Upper lobe of left lung (tissue), 6 donors: ENCODE measurements at places on chromosomes 6 and 20. TPM values are rescaled to one million over a fixed set of nuclear protein-coding genes. Genes with fewer than 3 reads are reported as not detected.

MATN4 gene
- total RNA-seq = not detected

DNA sequence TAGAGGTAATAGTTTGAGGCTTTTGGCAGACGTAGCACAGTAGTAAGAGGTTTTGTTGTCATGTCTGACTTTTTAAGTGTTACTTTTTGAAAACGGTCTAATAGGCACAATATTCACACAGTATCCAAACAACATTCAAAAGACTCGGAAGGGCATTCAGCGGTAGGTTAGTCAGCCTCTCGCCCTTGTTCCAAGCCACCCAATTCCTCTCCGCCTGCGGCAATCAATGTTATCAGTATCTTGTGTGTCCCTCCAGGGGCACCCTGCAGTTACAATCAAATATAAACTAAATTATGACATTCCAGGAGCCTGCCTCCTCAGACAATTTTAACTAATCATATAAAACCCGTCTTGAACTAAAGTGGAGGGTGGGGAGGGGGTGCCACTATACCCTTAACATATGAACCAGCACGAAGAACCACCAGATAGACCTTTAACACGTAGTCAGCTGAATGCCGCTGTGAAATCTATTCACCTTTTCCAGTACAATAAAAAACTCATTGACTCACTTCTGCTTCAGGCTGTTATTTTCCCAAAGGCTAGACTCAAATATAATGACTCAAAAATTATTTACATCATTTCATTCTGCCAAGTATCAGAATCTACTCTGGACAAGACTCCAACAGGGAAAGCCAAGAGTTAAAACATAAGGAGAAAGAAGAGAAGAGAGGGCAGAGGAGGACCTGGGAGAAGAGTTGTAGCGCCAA lies 1.6 kb downstream of the TENT5A start:
- DNase-seq = no peak

NOX3 gene
- total RNA-seq = not detected

DNA sequence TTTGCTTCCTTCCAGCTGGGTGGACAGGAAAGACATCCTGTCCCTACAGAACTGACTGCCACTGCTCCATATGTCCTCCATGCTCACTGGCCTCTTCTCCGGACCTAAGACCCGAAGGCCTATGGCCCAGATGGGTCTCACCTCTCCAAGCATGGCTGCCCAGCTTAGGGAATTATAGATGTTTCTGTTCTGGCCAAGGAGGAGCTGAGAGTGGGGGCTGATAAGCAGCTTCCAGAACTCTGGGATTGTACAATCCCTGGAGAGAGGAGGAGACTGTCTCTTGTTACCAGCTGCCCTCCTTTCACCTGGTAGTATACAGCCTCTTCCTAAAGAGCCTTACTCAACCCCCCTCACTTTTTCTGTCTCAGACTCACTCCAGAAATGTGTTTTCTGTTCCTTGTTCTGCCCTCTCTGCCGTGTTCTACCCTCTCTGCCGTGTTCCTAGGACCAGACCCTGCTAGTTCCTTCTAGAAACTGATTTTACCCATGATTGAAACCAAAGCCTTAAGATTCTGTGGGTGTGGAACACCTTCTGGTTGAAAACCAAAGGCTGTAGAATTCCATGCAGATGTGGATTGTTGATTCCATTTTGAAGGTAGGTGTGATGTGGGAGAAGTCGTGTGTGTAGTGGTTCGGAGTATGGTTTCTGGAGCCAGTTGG lies 28.7 kb downstream of the ANKS1A start:
- DNase-seq = no peak

- no peak for DNase-seq
Observed at GRCh38 chr6:37938909-37939308, 119.4 kb downstream of the ZFAND3 start.

- DNase-seq = no peak
Observed at GRCh38 chr6:149461670-149462069, 23.1 kb downstream of the ZC3H12D start.

GRCh38 chr6:120871416-120872261 lies 462.6 kb downstream of the TBC1D32 start:
- peak; percentile 59 for DNase-seq

PERP gene
- 69.8 TPM for total RNA-seq

C20orf141 gene
- total RNA-seq = not detected

- no peak for DNase-seq
Observed at GRCh38 chr20:63706027-63706695, 1.6 kb downstream of the ARFRP1 start.

DNA sequence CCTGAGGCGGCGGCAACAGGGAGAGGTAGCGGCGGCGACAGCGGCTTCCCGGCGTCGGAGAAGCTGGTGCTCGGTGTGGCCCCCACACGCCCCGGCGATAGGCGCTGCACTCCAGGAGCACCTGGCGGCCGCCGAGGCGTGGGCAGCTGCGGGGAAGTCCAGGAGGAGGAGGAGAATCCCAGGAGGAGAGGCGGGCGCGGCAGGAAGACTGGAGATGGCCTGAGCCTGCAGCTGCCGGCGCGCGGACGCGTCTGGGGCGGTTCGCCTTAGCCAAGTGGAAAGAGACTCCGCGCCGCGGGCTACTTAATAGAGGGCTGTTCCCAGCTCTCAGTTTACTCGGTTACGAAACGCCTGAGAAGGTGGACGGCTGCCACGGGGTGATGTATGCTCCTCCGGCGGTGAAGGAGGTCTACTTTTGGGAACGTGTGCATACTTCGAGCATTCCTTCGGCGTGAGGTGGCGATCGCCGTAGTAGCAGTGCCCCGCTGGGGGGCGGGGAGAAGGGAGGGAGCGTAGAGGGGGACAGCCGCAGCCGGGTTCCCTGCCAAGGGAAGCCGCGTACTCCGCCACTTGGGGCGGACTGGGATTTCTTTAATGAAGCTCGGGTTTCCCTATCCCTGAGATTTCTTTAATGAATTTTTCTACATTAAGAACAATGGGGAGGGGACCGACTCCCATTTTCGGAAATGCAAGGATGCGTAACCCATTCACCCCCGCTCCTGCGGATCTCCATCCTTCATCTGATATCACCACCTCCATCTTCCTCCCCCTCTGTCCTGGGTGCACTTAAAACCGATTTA lies at the start of gene COL12A1:
Gene COL12A1 (minus strand): TSS at position 278 of the 800 bp plus-strand sequence. CDS start 3,261 bp downstream, outside the sequence.
- DNase-seq = peak; percentile 90

GRCh38 chr6:113171882-113172281 lies 685.3 kb upstream of the MARCKS start:
- no peak for DNase-seq

- DNase-seq = peak; percentile 53
Observed at GRCh38 chr6:160085713-160086505, 35.7 kb upstream of the SLC22A1 start.

- DNase-seq = no peak
Observed at GRCh38 chr6:74458536-74458935, 747.3 kb downstream of the COL12A1 start.

EYA2 gene
- total RNA-seq = 2.9 TPM

KCNB1 gene
- total RNA-seq = 2.2 TPM

- no peak for DNase-seq
Observed at GRCh38 chr6:89008001-89008814, 44.8 kb upstream of the RNGTT start.

DNA sequence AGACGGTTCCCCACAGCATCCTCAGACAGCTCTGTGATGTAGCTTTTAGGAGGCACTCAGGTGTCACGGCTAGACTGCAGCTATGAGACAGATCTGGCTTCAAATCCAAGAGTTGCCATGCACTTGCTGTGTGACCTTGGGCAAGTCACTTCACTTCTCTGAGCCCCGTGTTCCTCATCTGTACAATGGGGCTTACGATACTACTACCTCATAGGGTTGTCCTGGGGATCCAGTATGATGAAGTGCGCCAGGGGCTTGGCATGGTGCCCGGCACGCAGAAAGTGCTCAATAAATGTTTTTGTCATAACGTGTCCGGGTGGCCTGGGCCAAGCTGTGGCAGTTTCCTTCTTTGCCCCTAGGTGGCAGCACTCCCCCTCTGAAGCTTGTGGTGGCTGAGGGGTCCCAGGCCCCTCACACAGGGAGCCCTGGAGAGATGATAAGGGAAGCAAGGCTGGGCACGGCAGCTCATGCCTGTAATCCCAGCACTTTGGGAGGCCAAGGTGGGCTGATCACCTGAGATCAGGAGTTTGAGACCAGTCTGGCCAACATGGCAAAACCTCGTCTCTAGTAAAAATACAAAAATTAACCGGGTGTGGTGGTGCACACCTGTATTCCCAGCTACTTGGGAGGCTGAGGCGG lies 19.1 kb upstream of the CHMP4B start:
- peak; percentile 71 for DNase-seq

VSTM2L gene
- 24.3 TPM for total RNA-seq

GRCh38 chr6:73180763-73181619 lies 44.3 kb downstream of the KHDC1L start:
- DNase-seq = no peak
